Frontal cortex (tissue), 4 donors: ENCODE measurements at places on chromosomes 6 and 20. TPM values are rescaled to one million over a fixed set of nuclear protein-coding genes. Genes with fewer than 3 reads are reported as not detected.

DNA sequence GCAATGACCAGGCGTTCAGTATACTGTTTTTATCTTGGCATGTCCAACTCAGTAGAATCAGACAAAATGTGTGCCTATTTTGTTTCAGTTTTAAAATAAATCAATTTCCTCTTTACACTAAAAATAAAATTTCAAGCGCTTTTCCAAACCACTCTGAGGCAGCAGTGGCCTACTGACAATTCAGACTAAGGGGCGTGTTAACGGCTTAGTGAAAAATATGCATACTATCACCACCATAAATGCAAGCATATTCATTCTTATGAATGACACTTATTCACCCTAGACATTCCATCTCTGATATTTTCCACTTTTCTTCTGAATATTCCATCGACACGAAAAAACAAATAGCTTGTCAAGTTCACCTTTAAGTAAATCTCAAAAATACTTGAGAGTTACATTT, 7.5 kb downstream of the TBX18 start:
- DNase-seq = no peak

DNA sequence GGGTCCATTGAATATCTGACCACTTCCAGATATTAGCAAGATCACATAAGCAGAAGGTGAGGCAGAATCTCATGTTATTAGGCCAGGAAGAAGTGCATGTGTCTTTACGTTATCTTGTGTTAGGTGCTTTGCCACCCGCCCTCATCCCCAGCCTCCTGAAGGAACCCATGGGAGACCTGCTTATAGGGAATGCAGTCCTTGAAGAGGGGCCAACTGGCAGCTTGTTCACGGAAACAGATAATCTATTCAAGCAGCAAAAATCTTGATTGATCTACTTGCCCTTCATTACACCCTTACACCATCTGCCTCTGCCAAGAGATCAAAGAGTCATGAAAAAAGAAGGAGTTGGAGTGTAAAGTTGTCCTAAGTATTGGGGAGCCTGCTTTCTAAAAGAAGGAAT, 576.4 kb downstream of the HTR1B start:
- no peak for DNase-seq

GRCh38 chr20:31811796-31812728, 7.1 kb upstream of the MYLK2 start:
- no peak for DNase-seq

GRCh38 chr20:16714242-16714641, 15.6 kb upstream of the SNRPB2 start:
- no peak for DNase-seq

GRCh38 chr6:41027799-41028560, 11.0 kb downstream of the UNC5CL start:
- peak; percentile 90 for DNase-seq

Gene SDC4
- 0.82 TPM for total RNA-seq

Gene NEDD9
- 39.1 TPM for total RNA-seq
